ENCODE measurements at places on chromosomes 3 and 15. TPM values are rescaled to one million over a fixed set of nuclear protein-coding genes. Genes with fewer than 3 reads are reported as not detected.

GRCh38 chr3:60393946-60394345 is 857.3 kb downstream of the FHIT start:
- DNase-seq, result no peak

Gene ZNF502
- total RNA-seq, result 5.8 TPM

DNA sequence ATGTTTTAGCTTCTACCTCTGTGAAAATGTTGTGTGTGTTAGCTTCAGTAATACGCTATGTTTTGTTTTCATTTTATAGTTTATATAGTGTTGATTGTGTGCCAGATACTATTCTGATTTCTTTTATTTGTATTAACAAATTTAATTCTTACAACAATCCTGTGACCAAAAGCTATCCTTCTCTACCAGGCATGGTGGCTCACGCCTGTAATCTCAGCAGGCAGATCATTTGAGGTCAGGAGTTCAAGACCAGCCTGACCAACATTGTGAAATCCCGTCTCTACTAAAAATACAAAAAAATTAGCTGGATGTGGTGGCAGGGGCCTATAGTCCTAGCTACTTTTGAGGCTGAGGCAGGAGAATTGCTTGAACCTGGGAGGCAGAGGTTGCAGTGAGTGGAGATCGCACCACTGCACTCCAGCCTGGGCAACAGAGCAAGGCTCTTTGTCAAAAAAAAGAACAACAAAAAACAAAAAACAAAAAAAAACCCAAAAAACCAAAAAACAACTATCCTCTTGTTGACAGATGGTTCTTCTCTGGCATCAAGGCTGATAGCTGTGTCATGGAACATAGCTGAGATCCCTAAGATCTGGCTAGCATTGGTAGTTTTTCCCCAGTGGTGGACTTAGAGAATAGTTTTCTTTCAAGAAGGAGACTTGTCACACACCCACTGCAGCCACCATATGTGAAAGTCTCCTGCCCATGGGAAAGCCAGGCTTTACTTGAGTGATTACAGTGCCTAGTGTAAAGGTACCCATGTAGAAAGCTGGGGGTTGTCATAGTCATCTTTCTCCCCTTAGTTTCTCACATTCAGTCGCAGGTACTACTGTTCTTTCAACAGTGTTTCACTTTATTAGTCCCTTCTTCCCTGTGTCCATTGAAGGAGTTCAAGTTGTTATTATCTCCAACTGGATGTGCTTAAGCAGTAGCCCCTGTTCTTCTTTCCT is 116.5 kb downstream of the UBE2E2 start:
- DNase-seq, result no peak

GRCh38 chr15:55915221-55915620 is 78.2 kb downstream of the NEDD4 start:
- no peak for DNase-seq

DNA sequence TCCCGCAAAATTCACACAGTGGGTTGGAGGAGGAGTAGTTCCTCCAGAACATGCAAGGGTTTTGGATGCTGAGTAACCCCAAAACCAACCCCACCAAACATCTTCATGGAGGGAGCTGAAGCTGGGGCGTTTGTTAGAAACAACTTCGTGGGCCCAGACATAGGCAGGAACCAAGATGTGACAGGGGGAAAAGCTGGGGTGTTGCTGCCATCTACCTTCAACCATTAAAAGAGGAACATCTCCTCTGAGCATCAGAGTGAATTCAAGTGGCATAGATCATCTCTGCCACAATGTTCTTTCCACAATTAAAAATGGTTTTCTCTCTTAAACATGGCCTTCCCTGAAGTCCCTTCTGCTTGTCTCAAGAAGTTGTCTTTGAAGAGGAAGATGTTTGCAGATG is 20.5 kb downstream of the SIDT1 start:
- no peak for DNase-seq

- no peak for DNase-seq
These were observed 498.7 kb upstream of the CBLB start for GRCh38 chr3:106367496-106367895.

DNA sequence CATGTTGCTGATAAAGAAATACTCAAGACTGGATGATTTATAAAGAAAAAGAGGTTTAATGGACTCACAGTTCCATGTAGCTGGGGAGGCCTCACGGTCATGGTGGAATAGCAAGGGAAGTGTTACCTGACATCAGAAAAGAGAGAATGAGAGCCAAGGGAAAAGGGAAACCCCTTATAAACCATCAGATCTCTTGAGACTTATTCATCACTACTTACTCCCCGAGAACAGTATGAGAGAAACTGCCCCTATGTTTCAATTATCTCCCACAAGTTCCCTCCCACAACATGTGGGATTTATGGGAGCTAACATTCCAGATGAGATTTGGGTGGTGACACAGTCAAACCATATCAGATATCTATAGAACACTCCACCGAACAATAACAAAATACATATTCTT is 904.6 kb downstream of the PDCD6IP start:
- no peak for DNase-seq

Gene TRH
- not detected for total RNA-seq

GRCh38 chr3:62665627-62666437 is 209.4 kb downstream of the CADPS start:
- DNase-seq, result peak; percentile 85

Measured in posterior vena cava (tissue), 2 donors.